ENCODE measurements at places on chromosomes 11 and 22. TPM values are rescaled to one million over a fixed set of nuclear protein-coding genes. Genes with fewer than 3 reads are reported as not detected.

- peak; percentile 29 for DNase-seq
Observed at GRCh38 chr22:22666307-22667091, 22.1 kb downstream of the GGTLC2 start.

- no peak for DNase-seq
Observed at GRCh38 chr22:27205492-27206373, 548.3 kb downstream of the MIAT start.

RPS25 gene
- 741 TPM for total RNA-seq

GRCh38 chr11:19345519-19345847 lies 104.7 kb upstream of the E2F8 start:
- DNase-seq: peak; percentile 83

- no peak for DNase-seq
Observed at GRCh38 chr11:94128291-94128745, 323 bp upstream of the PANX1 start.

GLYAT gene
- total RNA-seq: not detected

POTEH gene
- not detected for total RNA-seq

DNA sequence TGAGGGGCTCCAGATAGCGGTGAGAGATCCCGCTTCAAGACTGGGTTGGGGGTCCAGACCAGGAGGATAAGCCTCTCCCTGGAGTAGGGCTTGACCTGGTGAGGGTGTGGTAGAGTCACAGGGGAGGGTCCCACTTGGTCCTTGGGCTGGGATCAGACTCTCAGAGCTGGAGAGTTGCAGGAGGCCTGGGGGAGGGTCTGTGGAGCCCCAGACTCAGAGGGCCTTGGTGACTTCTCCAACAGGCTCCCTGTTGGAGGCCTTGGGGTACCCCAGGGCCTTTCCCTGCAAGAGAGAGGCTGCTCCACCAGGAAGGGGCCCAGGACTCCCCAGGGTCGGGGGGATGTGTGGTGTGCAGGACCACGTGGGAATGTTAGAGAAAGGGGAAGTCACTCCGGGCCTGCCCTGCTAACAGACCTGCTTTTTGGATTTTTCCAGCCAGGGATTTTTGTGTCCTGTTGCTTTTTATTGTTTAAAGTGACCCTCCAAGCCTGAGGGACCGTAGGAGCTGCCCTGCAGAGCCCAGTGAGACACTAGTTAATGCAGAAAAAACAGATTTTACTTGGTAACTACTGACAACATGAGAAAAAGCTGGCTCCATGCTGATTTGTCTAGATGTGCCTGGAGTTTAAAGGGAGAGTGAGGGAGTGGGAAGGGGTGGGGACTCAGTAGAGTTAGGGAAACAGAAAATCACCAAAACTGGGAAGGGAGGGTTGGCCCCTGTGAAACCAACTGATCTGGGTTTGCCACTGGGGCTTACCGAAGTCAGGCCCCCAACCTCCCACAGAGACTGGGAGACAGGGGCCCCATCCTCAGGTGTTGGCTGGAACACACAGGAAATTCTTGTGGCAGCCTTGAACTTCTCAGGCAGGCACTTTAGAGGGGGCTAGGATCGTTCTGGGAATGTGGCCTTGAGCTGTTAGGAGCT lies 801 bp upstream of the TXNRD2 start:
- peak; percentile 78 for DNase-seq
